ENCODE measurements at places on chromosomes 3 and 15.

GRCh38 chr3:43477600-43477999 lies 144.2 kb downstream of the ANO10 start:
- DNase-seq, result no peak

DNA sequence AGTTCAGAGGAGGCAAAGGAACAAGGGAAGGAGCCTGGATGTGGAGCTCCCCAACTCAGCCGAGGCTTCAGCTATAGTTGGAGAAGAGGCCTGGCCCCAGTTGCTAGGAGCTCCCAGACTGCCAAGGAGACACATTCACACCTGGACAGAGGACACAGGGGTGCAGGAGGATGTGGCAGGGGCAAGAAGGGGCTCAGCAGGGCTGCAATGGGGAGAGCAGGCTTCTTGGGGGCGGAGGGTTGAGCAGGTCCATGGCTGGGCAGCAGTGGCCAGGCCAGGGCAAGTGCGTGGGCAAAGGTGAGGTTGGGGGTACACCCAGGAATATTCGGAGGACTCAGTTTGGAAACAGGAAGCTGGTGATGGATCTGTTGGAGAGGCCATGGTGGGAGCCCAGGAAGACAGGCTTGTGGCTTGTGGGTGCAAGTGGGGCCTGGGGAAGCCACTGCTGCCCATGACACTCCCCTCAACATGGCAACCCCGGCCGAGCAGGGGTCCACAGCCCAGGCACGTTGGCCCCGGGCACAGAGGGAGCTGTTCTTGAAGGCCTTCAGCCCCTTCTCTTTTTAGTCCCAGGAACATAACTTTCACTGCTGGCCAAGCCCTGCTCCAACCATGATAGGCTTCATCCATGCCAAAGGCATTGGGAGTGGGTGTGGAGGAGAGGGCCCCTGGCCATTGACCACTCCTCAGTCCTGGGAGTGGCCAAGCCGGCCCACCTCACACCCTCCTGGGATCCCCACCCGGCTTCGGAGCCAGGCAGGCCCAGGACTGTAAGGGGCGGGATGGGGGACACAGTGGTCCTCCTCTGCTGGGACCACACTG lies 33.3 kb downstream of the TSPAN3 start:
- peak; percentile 53 for DNase-seq

- DNase-seq, result no peak
These were observed 160.5 kb upstream of the CCDC54 start for GRCh38 chr3:107216711-107217110.

- DNase-seq, result no peak
These were observed 149.9 kb upstream of the STT3B start for GRCh38 chr3:31382856-31383255.

DNA sequence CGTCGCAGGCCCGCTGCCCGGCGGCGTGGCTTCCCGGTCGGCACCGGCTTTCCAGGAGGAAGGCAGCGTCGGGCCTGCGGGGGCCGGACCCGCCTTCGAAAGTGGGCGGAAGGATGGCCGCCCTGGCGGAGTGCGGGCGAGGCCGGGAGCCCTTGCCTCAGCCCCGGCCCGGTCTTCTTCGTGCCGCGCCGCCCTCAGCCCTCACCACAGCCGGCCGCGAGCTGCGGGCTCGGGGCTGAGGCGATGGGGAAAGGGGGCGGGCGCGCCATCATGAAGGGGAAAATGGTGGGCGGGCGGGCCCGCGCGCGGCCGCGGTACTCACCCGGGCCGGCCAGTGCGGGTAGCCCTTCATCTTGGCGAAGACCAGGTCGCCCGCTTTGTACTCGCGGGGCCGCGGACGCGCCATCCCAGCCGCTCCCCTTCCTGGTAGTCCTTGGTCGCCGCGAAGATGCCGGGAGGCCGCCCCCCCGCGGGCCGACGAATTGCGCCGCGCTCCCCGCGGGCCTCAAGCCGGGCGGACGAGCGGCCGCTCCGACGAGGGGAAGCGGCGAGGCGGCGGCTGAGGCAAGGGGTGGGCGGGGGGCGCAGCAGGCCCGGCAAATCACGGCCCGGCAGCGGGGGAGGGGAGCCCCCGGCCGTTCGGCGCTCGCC lies 489 bp downstream of the HDGFL3 start:
- DNase-seq, result peak; percentile 86

- no peak for DNase-seq
These were observed 4.1 kb upstream of the TSC22D2 start for GRCh38 chr3:150404023-150404422.

- no peak for DNase-seq
These were observed 108.1 kb downstream of the LSAMP start for GRCh38 chr3:116337229-116337628.

GRCh38 chr3:106913111-106913698 lies 464.0 kb upstream of the CCDC54 start:
- peak; percentile 58 for DNase-seq

DNA sequence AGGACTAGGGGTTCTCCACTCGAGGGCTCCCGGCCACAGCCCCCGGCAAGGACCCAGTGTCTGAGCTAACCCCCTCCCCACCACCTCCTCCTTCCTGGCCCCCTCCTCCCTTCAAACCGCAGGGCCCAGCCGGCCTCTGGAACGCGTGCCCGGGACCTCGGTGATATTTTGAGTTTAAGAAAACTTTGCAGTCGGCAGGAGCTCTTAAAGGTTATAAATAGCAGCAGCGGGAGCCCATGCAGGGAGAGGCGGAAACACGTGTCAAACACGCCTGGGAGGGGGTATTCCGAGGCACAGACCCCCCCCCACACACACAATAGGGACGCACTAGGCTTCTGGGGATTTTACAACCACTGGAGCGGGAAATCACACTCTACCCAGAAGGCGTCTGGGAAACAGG lies 3.1 kb upstream of the PTH1R start:
- DNase-seq, result no peak

DNA sequence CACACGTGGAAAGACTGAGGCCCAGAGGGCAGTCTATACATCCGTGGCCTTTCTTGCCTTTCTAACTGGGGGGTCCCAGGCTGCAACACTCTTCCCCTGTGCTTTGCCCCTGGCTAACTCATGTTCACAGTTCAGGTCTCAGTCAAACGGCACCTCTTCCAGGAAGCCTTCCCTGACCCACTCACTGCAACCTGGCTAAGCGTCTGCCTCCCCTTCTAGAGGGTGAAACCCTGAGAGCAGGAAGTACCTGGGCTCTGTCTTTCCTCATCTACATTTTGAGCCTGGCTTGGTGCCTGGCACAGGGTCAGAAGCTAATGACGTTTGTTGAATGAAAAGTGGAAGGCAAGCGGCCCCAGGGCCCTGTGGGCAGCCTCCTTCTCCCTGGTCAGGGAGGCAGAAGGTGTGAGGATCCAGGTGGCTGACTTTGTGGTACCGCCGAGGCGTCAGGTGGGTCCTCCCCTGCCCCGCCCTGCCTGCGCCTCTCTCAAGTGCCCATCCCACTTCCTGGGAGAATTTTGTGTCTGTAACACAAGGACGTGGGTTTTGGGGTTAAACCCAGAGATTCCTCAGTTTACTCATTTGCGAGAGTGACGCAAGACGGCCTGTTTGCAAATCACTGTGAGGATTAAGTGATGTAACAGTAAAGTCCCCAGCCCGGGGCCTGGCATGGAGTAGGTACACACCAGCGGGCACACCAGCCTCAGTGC lies 32.1 kb downstream of the DNASE1L3 start:
- DNase-seq, result no peak

- DNase-seq, result peak; percentile 44
These were observed 1.4 kb downstream of the LMOD3 start for GRCh38 chr3:69120879-69121464.

GRCh38 chr3:28138043-28138610 lies 103.3 kb upstream of the CMC1 start:
- DNase-seq, result no peak

DNA sequence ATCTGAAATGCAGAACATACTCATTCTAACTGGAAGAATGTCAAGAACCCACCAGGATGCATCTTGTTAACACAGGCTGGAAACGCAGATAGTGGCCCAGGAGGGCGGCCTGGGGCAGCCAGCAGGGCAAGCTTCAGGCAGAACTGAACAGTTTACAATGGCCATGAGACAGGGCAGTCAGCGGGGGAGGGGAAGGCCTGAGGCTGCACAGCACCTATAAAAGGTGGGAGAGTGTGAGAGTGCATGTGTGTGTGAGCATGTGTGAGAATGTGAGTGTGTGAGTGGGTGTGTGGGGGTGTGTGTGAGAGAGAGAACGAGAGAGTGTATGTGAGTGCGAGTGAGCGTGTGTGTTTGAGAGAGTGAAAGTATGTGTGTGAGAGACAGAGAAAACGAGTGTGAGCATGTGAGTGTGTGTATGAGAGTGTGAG lies 26.8 kb upstream of the SLCO2A1 start:
- no peak for DNase-seq

DNA sequence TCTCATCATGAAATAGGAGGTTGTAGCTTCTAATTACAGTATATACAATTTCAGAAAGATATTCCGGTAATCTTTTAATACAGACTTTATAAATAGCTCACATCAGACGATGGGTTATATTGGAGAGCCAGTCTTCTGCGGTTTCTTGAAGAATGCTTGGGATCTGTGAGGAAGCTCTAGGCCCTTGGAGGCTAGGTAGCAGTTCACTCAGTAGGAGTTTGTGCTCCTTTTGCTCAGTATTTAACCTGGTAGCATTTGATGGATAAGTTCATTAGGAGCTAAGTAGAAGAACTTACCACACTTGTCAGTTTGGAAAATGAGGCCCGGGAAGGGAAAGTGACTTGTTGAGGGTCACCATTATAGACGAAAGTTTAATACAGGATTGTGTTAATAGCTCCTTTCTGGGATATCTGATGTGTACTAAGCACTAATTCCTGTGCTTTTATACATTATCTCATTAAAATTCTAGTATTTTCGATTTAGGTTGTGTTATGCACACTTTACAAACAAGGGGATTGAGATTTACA lies 2.8 kb downstream of the FNDC3B start:
- no peak for DNase-seq

GRCh38 chr3:161851941-161852566 lies 355.4 kb downstream of the OTOL1 start:
- peak; percentile 11 for DNase-seq

Data from H7 (cell line).